ENCODE measurements at places on chromosomes 11 and 22.

DNA sequence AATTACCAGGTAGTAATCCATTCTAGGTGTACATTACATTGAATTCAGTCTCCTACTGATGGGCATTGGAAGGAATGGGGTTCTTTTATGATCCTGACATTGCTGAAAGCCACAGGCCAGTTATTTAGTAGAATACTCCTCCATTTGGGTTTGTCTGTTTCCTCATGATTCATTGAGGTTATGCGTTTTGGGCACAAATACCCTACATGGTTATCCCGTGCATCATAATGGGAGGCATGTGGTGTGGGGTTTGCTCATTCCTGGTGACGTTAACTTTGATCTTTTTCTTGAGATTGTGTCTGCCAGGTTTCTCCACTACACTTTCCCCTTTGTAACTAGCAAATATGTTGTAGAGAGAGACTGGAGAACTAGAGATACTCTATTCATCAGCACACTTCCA, 5.5 kb downstream of the FOLR3 start:
- peak; percentile 46 for DNase-seq

DNA sequence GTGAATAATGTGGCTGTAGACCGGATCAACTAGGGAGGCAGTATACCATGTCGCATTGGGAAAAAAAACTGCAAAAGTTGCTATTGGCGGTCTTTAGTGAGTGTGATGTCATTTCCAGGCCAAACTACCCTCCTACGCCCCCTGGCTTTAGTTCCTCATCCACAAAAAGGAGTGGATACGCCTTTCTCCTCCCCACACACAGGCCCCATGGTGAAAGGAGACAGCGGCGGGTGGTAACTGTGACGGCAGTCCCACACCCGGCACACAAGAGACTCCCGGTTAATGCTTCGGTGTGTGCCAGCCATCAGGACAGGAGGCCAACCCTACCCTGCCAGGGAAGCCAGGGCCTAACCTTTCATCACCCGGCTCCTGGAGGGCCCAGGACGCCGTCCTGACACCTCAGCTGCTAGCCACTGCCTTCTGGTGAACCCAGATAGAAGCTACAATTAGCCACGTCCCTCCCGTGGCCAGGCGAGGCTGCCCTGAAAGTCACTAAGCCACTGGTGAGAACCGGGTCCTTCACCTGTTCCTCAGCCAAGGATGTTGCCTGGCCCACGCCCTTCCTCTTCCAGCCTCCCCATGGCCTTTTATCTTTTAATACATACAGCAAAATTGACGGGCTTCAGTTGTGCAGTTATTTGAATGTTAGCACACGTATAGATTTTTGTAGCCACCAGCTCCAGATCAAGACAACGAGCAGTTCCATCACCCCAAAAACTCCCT, 10.8 kb downstream of the TP53I11 start:
- no peak for DNase-seq

DNA sequence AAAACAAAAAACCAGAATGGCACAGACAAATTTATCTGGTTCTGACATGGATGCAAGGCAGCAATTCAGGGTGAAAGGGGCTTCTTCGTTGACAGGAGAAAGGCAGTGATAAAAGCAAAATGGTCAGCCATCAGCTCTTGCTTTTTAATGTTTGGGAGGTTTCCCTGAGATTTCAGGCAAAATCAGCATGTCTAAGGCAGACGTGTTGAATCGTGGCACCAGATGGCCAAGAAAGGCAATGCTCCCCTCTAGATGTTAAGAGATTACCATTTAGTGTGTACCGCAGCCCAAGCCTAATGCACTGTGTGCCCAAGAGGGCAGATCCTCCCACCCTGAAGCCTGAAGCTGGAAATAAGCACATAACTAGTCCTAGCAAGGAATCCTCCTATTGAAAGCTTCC, 88.8 kb upstream of the GALNT18 start:
- DNase-seq = no peak

GRCh38 chr22:44275631-44275995, 37.1 kb downstream of the SHISAL1 start:
- DNase-seq = no peak

GRCh38 chr11:11157185-11157584, 195.9 kb downstream of the CSNK2A3 start:
- DNase-seq = peak; percentile 44

DNA sequence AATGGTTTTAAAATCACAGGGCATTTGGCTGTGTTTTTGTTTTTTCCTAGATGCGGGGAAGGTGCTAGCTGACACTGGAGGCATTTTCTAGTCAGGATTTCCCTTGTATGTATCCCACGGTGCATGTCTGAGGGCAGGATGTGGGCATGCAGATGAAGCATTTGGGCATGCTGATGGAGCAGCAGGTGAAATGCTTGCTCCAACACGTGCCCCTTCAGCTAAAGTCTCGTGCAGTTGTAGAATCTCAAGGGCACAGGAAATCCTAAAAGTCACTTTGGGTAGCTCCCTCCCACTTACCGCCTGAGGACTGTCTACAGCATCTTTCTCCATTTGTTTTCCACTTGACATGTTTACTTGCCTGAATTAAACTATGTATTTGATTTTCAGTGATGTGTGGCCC, 429.4 kb upstream of the B3GAT1 start:
- DNase-seq = no peak

DNA sequence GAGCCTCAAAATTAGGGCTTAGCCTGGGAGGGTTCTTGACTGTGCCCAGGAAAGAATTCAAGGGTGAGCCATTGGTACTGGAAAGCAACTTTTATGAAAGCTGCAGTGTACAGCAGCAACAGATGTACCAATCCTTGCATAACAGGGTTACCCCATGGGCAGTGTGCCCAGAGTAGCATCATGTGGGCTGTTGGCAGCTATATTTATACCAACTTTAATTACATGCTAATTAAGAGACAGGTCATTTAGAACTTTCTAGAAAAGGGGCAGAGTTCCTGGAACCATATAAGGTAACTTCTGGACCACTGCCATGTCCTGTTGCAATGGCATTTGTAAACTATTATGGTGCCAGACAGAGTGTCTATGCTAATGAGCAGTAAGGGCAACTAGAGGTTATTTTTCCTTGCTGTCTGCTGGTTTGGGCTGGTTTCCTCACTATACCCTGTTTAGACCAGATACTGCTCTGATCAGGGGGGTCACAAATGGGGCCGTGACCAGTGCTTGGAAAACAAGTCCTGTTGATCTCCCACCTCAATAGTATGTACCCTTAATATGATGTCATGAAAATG, 1120.5 kb upstream of the RAG2 start:
- DNase-seq = no peak

DNA sequence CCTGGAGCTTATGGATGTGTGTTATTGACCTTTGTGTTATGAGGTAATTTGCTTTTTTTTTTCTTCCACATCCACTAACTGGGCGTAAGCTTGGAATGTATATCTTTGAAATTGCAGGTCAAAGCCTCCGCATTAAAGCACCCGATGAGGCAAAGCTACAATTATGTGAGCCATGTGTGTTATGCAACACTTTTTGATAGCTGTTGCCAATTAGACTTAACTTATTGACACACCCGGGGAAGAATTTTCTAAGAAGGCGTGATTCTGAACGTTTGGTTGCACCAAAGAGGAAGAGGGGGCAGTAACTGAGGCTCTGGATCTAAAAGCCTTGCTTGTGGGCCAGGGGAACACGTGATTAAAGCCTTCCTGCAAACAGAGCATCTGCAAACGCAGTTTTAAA, 610 bp upstream of the TEX12 start:
- DNase-seq = no peak

GRCh38 chr11:95904009-95904650, 19.8 kb downstream of the MTMR2 start:
- DNase-seq = no peak

GRCh38 chr11:120750647-120751549, 239.3 kb downstream of the GRIK4 start:
- no peak for DNase-seq

DNA sequence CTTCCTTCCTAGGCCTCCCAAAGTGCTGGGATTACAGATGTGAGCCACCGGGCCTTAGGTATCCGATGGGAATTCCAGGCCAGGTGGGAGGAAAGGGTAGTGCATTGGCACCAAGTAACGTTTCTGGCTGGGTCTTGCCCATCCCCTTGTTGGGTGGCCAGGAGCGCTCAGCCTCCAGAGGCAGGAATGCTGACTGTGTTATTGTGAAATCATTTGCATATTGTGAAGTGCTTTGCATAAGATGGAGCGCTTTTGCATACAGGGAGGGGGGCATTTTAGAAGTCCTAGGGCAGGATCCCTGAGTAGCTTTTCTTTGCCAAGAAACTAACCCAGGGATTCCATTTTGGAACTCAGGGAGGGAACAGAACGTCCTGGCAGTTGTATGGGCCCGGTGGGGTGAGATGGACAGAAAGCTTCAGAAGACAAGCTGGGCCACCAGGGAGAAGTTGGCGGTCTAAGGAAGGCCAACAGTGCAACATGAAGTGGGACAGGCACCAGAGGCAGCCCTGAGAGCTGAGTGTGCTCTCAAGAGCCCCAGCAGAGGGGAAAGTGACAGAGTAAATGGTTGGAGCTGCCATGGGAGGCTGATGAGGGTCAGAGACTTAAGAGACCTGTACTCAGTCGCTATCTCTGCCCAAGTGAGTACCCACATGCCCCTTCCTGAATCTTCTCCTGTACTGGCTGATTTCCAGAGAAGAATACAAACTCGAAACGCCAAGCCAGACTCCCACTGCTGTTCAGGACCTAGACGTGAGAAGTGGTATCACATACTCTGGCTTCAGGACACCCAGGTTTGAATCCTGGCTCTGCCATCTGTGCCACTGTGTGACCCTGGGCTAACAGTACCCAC, 1.3 kb upstream of the SLC39A13 start:
- DNase-seq = no peak

- no peak for DNase-seq
Measured at GRCh38 chr11:11605181-11605580, 16.6 kb downstream of the GALNT18 start.

DNA sequence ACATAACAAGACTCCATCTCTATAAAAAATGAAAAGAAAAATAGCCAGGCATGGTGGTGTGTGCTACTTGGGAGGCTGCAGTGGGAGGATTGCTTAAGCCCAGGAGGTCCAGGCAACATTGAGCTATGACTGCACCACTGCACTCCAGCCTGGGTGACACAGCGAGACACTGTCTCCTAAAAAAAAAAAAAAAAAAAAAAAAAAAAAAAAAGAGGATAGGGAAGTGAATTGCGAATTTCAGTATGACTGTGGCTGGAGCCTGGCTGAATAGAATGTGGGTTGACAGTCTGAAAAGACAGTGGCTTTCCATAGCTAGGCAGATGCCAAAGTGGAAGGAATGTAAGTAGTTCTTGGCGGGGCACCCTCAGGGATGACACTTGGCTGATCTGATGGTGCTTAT, 6.4 kb upstream of the LDHAL6A start:
- DNase-seq = no peak

- DNase-seq = no peak
Measured at GRCh38 chr11:73951797-73952196, 971 bp downstream of the DNAJB13 start.

GRCh38 chr11:68505596-68505995, 45.0 kb downstream of the PPP6R3 start:
- DNase-seq = no peak

DNA sequence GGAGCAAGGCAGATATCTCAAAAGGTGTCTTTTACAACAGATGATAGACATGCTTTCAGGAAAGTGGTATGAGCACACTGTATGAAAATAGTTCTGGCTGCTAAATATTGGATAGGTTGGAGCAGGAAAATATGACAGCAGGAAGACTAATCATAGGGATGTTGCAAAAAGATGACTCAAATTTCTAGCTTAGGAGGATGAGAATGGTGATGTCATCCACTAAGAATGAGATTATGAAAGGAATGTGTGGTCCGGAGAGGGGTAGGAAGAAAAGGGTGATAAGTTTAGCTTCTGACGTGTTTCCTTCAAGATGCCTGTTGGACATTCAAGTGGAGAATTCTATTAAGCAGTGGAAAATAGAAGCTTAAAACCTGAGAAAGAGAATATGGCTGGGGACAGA, 46.4 kb downstream of the RCN1 start:
- no peak for DNase-seq

- DNase-seq = no peak
Measured at GRCh38 chr11:134401825-134402809, 9.9 kb downstream of the B3GAT1 start.
